ENCODE measurements at places on chromosomes 12 and 14.

DNA sequence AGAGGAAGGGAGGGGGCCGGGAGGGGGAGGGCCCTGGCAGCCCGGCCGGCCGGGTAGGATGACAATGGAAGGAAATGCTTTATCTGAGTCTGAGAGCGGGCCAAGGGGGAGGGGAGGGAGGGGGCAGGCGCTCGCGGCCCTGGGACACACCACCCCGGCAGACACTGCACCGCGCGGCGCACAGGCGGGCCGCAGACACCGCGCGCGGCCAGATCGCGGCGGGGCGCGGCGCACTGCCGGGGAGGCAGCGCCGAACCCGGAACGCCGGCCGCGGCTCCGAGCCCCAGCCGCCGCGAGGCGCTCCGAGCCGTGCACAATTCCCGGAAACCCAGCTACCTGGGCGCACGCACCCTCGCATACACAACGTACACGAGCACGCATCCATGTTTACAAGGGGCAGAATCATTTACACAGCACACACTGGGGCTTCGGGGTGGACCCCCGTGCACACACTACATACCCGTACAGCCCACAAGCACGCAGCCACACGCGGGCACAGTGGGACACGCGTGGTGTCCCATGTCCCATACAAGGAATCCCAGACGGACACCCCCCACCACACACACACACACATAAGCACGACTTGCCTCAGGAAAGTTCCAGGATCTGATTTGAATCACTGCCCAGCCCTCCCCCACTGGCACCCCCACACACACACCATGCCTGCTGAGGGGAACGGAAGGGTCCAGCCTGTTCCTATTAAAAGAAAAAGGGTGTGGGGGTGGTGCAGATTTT, at the start of gene HDAC7:
Gene HDAC7 (minus strand): TSS at position 8 of the 735 bp plus-strand sequence. CDS start 118 bp downstream, outside the sequence.
- peak; percentile 89 for DNase-seq

- DNase-seq, result peak; percentile 90
Measured at GRCh38 chr14:24195186-24196070, at the start of gene TM9SF1. Gene TM9SF1, minus strand, starts transcription at chr14:24195441. Its CDS starts 422 bp downstream, at chr14:24195019.

- DNase-seq, result no peak
Measured at GRCh38 chr12:119301379-119301778, 33.1 kb upstream of the CCDC60 start.

DNA sequence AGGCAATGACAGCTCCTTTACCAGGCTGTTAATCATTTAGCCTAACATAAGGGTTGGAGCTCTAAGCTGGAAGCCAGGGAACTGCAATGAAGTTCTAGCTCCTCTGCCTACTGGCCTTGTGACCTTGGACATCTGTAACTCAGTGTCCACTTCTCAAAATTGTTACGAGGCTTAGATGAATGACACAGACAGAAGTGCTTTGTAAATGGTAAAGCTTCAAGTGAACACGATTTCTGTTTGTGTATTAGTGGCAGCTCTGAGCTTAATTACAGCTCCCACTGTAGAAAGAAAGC, 122.8 kb downstream of the EML1 start:
- DNase-seq, result no peak

DNA sequence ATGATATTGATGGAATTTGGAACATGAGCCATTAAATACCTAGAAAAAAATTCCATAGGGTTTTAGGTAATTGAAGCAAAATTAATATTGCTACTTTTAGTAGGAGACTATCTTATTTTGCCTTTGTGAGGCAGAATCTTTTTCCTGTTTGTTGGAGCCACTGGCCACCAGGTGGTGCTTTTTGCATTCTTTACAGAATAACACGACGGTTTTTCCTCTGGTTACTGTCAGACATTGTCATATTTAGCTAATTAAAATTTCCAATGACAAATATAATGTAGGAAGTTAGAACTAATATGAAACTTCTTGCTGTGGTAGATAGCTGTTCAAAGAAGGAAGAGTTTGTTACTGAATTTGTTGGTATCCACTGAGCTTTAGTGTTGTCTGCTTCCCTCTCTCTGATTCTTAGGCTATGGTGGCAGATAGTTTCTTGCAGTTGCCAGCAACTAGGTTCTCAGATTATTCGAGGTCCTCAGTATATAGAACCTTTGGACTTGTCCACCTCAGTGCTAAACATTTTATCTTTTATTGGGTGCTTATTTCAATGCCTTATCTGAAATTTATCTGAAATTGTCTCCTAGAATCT, 25.7 kb downstream of the RAB21 start:
- DNase-seq, result peak; percentile 56

GRCh38 chr12:49292729-49293055, 2.3 kb upstream of the PRPH start:
- DNase-seq, result peak; percentile 78

GRCh38 chr12:50765095-50765911, 1.4 kb downstream of the ATF1 start:
- peak; percentile 51 for DNase-seq

DNA sequence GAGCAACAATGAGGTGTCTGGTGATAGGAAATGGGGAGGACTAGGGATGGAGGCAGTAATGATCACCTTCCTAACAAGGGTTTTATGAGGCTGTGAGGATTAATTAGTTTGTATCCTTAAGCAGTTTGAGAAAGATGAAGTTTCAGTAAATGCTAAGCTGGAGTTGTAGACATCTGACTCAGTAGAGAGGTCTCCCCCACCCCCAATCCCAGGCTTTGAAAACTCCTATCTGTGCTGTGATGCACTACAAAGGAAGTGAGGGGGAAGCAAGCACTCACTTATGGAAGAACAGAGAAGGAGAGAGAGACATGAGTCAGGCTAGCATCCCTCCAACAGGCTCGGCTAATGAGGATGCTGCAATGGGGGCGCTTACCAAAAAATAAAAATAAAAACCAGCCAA, 5.5 kb upstream of the BCL11B start:
- DNase-seq, result no peak

DNA sequence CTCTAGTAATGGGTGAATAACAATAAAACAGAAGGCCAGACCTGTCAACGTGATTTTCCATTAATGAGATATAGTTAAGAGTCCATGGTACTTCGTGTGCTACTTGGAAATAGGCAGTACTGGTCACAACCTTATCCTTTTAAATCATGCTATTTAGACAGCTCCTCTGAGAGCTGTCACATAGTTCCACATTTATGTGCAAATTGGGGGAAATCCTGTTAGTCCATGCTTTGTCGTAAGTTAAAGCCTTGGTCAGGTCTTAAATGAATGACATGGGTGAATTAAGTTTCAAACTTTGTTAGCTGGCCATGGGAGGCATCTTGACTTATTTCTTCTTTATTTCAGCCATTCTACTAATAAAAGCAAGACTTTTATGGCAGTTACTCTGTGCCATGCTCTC, 11.9 kb upstream of the BHLHE41 start:
- DNase-seq, result no peak

GRCh38 chr14:90844321-90844720, 28.1 kb upstream of the TTC7B start:
- no peak for DNase-seq

GRCh38 chr12:49451468-49452259, 84.4 kb downstream of the SPATS2 start:
- no peak for DNase-seq

- no peak for DNase-seq
Measured at GRCh38 chr14:96888158-96888557, 91.0 kb downstream of the VRK1 start.

GRCh38 chr14:75859746-75860145, 122.0 kb downstream of the TGFB3 start:
- DNase-seq, result no peak

GRCh38 chr12:21694660-21695059, 37.0 kb upstream of the LDHB start:
- no peak for DNase-seq

GRCh38 chr14:97946240-97946639, 1149.1 kb downstream of the VRK1 start:
- DNase-seq, result no peak

GRCh38 chr12:10131111-10131690, 1.2 kb upstream of the CLEC7A start:
- no peak for DNase-seq

DNA sequence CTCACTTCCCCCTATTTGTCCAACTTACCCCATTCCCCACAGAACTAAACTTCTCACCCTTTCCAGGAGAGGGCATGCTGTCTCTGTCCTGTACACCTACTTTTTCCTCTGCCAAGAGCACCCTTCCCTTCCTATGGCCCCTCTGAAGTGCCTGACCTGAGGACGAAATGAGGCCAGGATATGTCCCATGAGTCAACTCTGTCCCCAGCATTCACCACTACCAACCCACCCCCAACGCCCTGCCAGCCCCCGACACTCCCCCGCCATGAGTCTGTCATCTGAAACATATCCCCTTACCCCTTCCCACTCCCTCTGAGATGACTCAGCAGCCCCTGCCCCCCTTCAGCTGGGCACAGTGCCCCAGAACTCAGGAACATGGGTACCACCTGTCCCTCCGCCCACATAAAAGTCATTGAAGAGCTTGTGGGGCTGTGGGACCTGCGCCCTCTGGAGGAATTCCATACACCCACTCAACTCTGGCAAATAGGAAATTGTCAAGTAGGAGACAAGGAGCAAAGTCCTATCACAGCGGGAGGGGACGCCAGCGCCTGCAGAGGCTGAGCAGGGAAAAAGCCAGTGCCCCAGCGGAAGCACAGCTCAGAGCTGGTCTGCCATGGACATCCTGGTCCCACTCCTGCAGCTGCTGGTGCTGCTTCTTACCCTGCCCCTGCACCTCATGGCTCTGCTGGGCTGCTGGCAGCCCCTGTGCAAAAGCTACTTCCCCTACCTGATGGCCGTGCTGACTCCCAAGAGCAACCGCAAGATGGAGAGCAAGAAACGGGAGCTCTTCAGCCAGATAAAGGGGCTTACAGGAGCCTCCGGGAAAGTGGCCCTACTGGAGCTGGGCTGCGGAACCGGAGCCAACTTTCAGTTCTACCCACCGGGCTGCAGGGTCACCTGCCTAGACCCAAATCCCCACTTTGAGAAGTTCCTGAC, 26.3 kb downstream of the ITGA7 start:
- DNase-seq, result peak; percentile 24

DNA sequence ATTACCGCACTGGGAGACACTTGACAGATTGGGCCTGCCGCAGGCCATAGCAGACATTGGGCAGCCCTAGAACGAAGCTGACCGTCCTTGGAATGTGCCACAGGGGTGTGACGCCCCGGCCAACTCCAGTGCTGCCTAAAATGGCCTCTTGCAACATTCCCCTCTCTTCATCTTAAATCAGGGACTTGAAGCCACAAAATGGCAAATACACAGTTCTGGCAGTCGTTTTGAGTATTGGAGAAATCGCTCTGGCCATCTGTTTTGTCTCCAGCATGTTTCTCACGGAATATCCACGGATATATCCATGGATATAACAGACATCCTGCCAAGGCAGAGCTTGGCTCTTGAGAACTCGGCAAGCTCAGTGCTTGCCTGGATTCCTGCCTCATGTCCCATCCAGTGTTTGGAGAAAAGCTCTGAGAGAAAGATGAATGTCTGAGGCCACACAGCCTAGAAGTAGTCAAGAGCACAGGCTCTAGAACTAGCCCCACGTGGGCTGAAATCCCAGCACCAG, 158.4 kb downstream of the CHST11 start:
- DNase-seq, result no peak

DNA sequence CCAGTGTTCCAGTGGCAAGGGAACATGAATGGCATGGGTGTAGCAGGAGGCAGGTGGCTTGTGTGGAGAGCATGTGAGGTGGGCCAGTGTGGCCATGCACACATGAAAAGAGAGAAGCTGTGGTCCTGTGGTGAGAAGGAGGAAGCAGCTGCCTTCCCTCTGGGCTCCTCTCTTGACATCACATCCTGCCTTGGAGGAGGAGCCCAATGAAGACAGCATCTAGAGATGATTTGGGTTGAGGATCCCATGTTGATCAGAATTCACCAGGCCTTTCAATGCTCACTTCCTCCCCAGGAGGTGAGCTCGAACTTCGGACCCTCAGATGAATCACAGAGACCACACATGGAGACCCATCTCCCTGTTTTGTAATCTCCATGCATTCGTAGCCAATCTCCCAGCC, 82.6 kb downstream of the LRRC74A start:
- DNase-seq, result no peak

DNA sequence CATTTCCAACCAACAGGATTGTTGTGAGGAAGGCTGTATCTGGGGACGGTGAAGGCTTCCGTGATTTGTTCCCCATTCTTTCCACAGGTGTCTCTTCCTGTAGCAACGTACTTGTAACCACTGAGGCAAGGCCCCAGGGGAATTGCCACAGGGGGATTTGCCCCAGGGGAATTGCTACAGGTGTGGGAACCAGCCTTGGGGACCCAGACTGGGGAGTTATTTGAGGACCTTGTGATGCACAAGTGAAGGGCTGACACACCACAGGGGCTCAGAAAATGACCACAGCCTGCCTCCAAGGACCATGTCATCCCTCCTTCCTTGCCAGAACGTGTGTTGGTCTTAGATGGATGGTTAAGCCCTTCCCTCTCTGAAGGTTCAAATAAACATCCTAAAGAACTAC, 131.4 kb upstream of the RGS6 start:
- DNase-seq, result no peak

DNA sequence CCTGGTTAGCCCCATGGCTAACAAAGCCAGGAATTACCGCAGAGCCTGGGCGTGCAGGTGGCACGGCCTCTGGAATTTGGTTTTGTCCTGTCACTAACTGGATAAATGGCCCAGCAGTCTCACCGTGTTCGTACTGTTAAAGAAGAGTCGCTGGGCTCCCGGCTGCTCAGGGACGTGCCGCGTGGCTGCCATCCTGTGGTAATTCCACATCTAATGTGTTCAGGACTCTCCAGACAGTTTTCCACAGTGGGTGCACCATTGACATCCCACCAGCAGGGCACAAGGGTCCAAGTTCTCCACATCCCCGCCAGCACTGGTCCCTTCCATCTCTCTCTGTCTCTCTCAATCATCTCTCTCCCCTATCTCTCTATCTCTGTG, 19.6 kb downstream of the NOC4L start:
- no peak for DNase-seq

GRCh38 chr14:104705340-104706047, 16.1 kb downstream of the INF2 start:
- no peak for DNase-seq

GRCh38 chr12:105864901-105865300, 273.9 kb downstream of the NUAK1 start:
- no peak for DNase-seq

- DNase-seq, result peak; percentile 56
Measured at GRCh38 chr12:55619354-55620138, 17.1 kb upstream of the OR10P1 start.

GRCh38 chr12:1630133-1630826, 1.2 kb downstream of the WNT5B start:
- peak; percentile 76 for DNase-seq

DNA sequence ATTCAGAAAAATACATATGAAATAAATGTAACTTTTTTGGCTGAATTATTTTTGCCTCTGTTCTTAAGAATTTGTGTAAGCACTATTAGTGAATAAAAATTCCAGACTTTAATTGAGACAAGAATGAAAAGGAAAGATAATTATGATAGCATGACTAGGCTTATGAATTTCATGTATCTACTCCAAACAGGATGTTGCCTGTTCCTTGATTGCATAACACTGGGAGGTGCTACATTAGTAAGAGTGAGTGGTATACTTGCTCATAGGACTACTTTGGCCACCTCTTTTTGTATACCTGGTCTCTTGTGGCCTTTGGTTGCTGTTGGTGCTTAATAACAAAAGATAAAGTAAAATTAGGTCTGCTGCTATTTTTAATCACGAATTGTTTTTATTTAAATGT, 112.8 kb downstream of the NAV3 start:
- no peak for DNase-seq

- no peak for DNase-seq
Measured at GRCh38 chr14:39988939-39989338, 556.7 kb upstream of the FBXO33 start.

- no peak for DNase-seq
Measured at GRCh38 chr12:6691473-6691872, 2.3 kb upstream of the ZNF384 start.

Data from BE2C (cell line).